NCI-H2171 (cell line): ENCODE measurements at places on chromosomes 7 and 10.

GRCh38 chr7:16776053-16776452, 22.5 kb downstream of the TSPAN13 start:
- no peak for DNase-seq

DNA sequence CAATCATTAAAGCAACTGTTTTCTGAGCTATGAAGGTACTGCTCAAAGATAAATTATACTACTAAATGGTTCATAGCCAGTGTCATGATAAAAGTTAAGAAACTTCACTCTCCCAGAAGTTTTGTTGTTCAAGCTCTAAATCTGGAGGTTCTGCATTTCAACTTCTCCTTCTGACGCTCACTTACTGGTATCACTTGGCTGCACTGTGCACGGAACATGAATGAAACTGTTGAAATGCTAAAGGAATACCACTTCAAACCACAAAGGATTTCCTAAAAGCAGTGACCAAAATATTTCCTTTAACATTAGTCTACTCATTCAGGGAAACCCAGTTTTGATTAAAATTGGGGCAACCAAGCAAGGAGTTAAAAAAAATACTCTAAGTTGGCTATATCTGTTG, 93.6 kb downstream of the UBE2H start:
- no peak for DNase-seq

GRCh38 chr7:155363146-155363539, 65.5 kb downstream of the INSIG1 start:
- DNase-seq = no peak

DNA sequence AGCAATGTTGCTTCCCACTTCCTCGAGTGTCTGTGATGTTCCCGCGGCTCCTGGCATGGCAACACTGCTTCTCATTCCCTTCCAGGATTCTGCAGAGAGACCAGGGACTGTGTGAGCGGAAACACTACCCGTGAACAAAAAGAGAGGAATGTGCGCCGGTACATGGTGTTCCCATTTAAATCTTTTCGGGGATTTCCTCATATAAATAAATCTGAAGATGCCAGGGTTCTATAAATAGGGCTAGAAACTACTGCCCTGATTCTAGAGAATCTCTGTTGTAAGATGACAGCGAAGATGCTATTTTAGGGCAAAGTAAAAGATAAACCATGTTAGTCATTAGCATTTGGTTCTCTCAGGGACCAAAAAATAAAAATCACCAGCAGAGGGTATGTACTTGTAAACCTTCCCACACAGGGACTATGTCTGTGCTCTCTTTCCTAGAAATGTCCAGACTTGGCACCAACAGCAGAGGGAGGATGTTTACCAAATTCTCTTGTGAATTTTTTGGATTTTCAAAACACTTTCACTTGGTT, 92.2 kb upstream of the DDC start:
- DNase-seq = no peak

- no peak for DNase-seq
These were observed 59.5 kb upstream of the SRPK2 start for GRCh38 chr7:105448181-105448580.

DNA sequence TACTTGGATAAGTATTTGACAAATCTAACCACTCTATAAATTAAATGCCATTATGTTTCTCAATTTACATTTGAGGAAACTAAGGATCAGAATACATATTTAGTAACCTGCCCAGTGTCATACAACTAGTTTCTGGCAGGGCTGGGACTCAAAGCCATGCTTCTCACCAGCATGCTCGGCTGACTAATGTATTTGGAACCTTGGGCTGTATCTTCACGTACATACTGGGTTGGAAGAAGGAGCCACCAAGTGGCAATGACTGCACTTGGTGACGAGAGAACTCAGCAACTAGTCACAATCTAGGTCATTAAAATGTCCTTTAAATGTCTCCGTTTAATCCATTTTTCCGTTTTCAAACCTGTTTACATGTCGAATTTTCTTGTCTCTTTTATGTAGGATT, 42.9 kb downstream of the CHRM2 start:
- DNase-seq = no peak

DNA sequence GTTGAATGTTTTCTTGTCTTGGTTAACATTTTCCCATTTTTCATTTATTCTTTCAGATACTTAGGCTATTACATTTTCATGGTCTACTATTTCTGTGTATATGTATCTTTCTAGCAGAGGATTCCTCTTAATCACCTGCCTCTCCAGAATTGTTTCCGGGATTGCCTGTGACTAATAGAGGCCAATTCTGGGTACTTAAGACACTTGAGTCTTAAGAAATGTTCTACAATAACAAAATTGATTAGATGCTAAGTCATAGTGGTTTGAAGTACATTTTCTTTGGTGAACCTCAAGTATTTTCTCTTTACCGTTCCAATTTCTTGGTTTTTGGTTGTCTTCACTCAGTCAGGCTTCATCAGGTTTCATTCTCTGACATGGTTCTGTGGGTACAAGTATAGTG, 26.4 kb downstream of the BBS9 start:
- no peak for DNase-seq

- no peak for DNase-seq
These were observed 184.3 kb upstream of the CDCA7L start for GRCh38 chr7:22129819-22130580.

DNA sequence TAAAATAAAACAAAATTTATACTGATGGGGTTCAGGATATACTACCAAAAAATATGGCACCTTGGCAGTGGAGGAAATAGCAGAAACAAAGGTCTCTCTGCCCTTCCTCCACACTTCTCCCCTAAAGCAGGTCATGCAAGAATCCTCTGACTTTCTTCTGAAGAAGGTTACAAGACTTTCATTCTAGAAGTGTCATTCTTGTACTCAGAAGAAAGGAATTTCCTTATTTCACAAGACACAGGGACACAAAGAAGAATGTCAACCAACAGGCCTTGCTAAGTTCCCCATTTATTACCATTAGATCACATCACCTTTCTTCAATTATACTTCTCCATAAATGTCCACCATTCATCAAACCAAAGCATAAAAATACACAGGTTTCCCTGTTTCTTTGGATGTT, 470.2 kb downstream of the PAXIP1 start:
- DNase-seq = no peak

DNA sequence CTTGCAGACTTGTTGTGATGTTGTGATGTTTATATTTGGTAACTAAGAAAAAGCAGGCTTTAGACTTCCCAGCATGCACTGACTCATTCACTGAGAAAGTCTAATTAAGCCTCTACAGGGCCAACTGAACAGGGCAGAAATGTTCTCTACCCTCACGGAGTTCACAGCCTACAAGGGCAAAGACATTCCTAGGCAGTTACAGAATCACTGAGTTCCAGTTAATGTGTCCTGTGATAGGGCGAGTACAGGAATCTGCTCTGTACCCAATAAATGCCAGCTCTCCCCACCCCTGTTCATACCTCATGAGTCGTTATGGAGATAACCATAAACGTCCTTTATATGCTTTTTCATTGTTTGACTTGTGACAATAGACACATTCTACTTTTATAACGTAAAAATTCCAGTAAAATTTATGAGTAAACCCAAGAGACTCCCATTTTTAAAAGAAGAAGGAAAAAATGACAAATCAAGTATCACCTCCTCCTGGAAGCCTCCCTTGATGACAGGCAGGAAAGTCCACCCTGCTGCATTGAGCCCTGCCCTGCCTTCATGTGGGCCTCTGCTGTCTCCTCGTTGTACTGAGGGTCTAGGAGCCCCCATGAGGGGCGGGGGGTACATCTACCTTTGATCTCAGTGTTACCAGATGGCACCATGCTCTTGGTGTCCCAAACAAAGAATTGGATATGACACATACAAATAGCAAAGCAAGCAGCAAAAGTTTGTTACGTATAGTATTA, 14.3 kb downstream of the MUC12 start:
- no peak for DNase-seq

DNA sequence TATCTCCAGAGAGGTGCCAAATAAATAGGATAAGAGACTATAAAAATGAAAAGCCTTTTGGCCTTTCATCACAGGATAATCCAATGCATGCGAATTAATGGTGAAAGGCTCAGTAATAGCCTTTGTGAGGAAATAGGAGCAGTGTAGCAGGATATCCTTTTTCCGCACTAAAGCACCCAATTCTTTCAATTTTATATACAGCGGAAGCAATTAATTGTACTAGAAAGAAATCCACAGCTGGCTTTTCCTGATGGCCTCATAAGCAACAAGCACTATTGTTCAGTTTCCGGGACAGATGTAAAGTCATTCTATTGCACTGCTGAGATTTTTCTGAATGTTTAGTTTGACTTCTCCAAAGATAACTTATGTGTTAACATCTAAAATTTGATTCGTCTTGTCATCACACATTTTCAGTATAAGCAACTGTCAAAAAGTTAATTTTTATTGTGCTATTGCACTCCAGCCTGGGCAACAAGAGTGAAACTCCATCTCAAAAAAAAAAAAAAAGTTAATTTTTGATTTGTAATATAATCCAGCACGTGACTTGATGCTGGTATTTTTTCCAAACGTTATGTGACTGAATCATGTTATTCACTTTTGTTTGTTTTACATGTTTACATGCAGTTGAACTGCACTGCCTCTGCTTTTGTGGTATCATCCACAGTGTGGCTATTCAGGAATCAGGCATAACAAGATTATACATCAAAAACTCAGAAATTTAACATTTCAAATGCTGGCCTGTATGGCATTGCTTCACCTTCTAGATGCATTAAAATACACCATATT, 8.4 kb upstream of the BMPR1A start:
- DNase-seq = no peak

DNA sequence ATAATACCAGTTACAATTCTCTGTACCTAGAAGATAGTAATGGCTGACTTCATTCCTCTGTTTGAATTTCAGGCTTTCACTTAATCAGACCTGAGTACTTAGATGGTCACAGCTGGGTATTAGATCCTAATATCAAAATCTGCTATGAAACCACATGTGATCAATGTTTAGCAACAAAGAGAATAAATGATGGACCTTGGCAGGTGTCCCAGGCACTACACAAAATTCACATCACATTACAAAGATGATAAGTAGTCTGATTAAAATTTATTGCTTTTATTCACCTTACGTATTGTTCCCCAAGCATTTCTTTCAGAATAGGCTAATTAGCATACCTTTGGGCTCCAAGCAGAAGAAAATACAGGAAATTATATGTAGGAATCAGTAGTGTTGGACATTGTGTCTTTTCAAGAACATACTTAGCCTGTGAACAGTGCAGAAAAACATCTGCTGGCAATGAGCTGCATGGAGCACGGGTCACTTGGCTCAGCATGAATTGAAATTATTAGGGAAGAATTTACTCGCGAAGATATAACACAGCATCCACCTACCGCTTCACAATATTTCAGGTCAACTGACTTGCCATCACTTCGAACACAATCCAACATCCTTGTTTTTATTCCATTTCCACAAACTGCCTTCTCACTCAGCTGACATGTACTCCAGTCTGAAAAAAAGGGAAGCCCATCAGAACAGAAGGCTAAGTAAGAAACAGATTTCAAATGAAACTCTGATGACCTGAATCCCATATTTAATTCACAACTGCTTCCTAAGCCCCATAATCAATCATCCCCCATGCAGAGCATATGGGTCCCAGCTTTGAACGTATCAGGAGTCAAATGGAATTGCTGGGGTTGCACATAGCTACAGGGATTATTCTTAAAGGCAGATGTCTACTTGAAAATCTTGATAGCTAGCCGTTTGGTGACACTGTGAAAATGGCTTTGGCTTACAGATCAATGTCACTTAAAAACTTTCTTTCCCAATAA, 421.0 kb downstream of the THSD7A start:
- DNase-seq = no peak

- DNase-seq = no peak
These were observed 3.3 kb downstream of the ABCF2 start for GRCh38 chr7:151223728-151224127.

GRCh38 chr10:61943674-61944378, 42.3 kb downstream of the ARID5B start:
- no peak for DNase-seq

- peak; percentile 24 for DNase-seq
These were observed 67.7 kb downstream of the TACR2 start for GRCh38 chr10:69348816-69349541.

DNA sequence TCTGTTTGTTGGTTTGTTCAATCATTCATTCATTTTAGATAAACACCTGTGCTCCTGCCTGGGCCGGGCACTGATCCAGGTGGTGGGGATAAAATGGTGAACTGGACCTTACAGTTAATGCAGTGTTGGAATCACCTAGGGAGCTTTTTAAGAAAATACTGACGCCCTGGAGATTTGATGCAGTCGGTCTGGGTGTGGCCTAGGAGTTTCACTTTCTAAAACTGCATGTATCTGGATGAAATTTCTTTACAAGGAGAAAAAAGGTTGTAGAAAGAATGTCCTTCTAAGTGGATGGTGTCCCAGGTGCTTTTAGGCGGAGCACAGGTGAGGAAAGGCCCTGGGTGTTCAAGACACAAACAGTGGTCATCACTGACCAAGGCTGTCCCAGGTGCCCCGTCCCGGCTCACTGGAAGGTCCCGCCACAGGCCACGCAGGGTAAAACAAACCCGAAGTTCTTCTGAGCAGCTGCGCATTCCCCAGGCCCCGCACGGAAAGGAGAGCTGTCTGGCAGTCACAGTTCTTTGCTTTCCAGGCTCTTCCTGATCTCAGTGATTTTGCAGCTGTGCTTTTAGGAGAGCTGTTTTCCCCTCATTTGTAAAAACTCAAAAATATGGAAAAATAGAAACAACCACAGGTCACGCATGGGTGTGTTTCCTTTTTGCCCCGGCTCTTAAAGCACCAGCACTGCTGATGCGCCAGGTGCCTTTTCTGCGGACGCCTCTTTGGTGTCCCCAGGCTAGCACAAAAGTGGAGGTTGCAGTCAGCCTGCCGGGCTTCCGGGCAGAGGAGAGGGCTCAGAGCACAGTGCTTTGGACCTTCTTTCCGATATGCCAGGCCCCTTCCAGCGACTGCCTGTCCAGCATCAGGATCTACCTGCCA, 161.9 kb downstream of the GRK5 start:
- no peak for DNase-seq

- no peak for DNase-seq
These were observed 23.6 kb downstream of the VIPR2 start for GRCh38 chr7:159121068-159121467.

GRCh38 chr7:137446025-137446424, 102.5 kb upstream of the PTN start:
- DNase-seq = no peak
